Activated CD4-positive, alpha-beta T cell treated with anti-CD3 and anti-CD28 coated beads, Interleukin-2, amount 50 U/mL, for 24 hours (primary cell): ENCODE measurements at places on chromosomes 3 and 15.

- no peak for DNase-seq
These were observed 84.4 kb downstream of the ANKRD28 start for GRCh38 chr3:15713364-15713763.

- DNase-seq, result no peak
These were observed 73.6 kb downstream of the ZNF621 start for GRCh38 chr3:40598338-40598737.

- no peak for DNase-seq
These were observed 72.2 kb downstream of the LEKR1 start for GRCh38 chr3:156898296-156898880.

DNA sequence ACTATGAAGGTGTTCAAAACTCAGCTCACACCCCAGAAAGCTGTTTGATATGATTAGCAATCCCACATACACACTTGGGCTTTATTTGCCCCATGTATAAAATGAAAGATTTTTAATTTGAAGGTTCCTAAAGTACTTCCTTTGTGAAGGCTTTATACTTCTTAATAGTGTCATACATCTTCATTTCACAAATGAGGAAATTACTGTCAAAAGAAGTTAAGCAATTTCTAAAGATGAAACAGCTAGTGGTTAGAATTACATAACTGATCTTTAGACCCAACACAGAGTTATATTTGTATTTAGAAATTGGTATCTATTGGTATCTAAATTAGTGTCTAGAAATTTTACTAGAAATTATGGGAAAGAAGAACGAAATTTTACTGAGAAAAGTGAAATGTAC lies 7.1 kb downstream of the CD200R1 start:
- no peak for DNase-seq

DNA sequence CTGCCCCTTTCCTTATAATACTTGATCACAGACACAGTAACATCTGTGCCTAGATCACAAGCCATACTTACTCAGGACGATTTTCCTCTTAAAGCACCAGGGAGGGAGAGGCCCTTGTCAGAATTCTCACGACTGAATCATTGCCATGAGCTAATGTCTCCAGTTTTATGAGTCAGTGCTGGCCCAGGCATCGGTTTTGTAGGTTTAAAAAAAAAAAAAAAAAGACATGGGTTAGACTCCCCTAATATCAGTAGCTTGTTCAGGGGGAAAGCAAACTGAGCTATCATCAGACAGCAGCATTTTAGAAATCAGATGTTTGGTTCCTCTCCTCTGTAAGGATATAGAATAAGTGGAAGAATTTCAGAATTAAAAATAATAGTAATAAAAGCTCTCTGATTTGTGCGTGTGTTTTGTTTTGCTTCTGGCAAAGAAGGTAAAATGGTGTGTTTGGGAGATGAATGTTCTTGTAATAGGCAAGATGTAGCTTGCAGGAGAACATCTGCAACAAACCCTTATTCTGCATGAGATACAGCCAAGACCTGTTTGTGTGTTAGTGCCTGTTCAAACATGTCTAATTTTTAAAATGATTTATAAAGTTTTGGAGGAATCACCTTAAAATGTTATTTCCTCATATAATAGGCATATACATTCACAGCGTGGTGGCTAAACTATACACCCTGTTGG lies 193.6 kb downstream of the TP63 start:
- no peak for DNase-seq
